ENCODE measurements at places on chromosomes 12 and 14.

GRCh38 chr12:93751864-93752610 lies 74.9 kb downstream of the CRADD start:
- no peak for DNase-seq

DNA sequence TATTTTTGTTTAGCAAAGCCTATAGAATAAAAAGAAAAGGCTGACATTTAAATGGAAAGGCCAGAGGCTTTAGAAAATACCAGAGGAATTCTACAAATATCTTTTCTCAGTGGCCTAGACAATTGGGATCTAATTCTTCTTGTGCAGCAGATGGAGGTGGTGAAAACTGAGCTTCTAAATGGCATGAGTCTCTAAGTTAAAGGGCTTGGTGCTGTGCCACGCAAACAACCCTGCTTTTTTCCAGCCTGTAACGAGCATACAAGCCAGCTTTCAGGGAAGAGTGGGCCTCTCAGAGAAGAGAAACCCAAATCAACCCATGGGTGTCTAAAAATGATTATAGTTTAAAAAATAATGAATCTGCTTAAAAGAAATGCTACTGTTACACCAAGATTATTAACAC lies 237.9 kb upstream of the NAV3 start:
- DNase-seq = no peak

- DNase-seq = no peak
Observed at GRCh38 chr14:59727073-59727661, 143.4 kb downstream of the RTN1 start.

GRCh38 chr14:32709027-32709426 lies 229.7 kb upstream of the NPAS3 start:
- DNase-seq = no peak

- no peak for DNase-seq
Observed at GRCh38 chr12:90020014-90020413, 311.4 kb upstream of the ATP2B1 start.

- DNase-seq = no peak
Observed at GRCh38 chr12:89539426-89540223, 13.8 kb upstream of the POC1B start.

DNA sequence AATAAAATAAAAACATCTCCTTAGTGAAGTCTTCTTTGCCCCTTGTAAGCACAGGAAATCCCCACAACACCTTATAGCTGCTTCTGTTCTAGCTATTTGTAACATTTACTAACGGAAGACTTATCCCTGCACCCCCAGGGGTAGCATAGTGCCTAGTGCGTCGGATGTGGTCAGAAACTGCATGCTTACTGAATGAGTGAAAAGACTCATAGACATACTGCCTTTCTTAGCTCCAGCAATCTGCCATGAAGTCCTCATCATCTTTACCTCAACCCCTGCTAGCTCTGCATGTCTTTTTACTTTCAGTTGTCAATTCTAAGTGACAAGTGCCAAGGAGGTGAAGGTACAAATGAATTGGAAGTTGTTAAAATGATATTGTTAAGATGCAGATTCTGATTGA lies 12.9 kb downstream of the RIOX1 start:
- DNase-seq = no peak

GRCh38 chr14:56321861-56322260 lies 203.7 kb downstream of the PELI2 start:
- DNase-seq = no peak

GRCh38 chr14:40003773-40004172 lies 571.5 kb upstream of the FBXO33 start:
- DNase-seq = no peak

GRCh38 chr12:85509857-85510256 lies 229.8 kb downstream of the ALX1 start:
- no peak for DNase-seq

GRCh38 chr14:61877035-61877390 lies 114.8 kb downstream of the SNAPC1 start:
- DNase-seq = no peak

GRCh38 chr12:30268041-30268440 lies 427.6 kb downstream of the IPO8 start:
- no peak for DNase-seq

GRCh38 chr12:77231501-77231918 lies 166.1 kb upstream of the E2F7 start:
- no peak for DNase-seq

GRCh38 chr14:34857689-34858449 lies 17.3 kb downstream of the BAZ1A start:
- DNase-seq = no peak

- DNase-seq = peak; percentile 39
Observed at GRCh38 chr14:20631880-20632389, 9.6 kb downstream of the OR6S1 start.

GRCh38 chr14:34713681-34714319 lies 593 bp downstream of the CFL2 start:
- DNase-seq = peak; percentile 16

GRCh38 chr12:131499160-131499863 lies 211.6 kb upstream of the SFSWAP start:
- no peak for DNase-seq

GRCh38 chr14:74257941-74258763 lies 18.9 kb downstream of the VSX2 start:
- DNase-seq = no peak

GRCh38 chr12:56130876-56131275 lies 2.8 kb downstream of the ESYT1 start:
- DNase-seq = no peak

DNA sequence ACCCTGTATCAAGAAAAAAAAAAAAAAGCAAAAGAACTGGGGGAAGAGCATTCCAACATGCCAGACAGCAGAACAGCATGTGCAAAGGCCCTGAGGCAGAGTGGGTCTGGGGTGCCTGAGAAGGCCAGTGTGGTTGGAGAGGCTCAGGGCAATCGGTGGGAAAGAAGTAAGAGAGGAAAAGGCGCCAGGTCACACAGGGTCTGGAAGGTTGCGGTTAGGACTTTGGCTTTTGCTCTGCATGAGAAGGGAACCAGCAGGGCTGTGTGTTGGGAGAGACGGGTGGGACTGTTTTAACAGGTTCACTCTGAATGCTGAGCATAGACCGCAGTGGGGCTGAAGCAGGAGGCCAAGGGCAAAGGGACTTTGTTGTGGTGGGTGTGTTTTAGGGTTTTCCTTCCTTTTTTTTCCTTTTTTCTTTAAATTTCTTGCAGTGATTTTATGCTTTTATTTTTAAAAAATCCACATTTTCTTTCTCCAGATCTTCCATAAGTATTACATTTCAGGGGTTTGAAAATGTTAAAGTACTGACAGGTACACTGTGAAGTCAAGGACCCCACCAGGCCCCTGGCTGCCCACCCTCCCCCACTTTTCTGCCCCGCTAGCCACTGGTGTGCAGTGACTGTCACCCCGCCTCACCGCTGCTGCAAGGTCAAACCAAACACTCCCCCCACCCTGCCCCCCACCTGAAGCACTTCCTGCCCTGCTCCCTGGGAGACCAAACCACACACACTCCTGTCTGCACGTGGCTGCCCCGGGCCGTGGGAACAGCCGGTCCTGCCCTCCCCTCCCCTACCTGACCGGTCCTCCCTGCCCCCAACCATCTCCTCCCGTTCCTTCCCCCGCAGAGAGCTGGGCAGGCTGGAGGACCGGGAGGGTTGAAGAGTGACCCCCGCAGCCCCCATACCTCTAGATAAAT lies 30.0 kb downstream of the DTX1 start:
- DNase-seq = no peak

GRCh38 chr14:20198991-20199390 lies 8.3 kb downstream of the OR11G2 start:
- no peak for DNase-seq

GRCh38 chr12:112607427-112607826 lies 184.1 kb upstream of the RPH3A start:
- DNase-seq = no peak

GRCh38 chr14:99982537-99983250 lies 82.5 kb upstream of the EVL start:
- peak; percentile 33 for DNase-seq

DNA sequence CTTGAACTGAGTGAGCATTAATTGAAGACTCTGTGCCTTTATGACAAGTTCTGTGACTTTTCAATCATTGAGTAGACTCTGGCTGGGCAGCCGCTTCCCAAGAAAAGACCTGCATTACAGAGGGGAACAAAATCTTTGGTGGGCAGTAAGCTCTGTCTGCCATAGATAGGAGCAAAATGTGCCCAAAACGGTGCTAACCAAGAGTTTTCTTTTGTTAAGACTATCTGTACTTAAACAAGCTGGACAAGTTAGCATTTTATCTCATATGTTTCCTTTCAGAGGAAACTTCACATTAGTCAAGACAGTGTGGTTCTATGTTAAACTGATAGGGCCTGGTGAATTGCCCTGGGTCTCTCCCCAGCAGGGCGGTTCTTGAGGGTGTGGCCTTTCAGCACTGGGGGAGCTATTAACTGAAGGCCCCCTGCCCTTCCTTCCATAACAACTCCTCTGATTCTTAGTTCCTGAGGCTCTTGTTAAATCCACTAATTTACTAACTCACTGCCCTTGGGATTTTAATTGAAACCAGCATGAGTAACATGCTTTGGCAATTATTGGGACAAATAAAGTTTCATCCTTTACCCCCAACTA lies 219.6 kb downstream of the KTN1 start:
- DNase-seq = no peak

- no peak for DNase-seq
Observed at GRCh38 chr14:78073028-78073427, 97.1 kb upstream of the NRXN3 start.

- no peak for DNase-seq
Observed at GRCh38 chr12:31106101-31106803, 32.6 kb downstream of the DDX11 start.

GRCh38 chr14:73476451-73476931 lies 14.2 kb upstream of the RIOX1 start:
- DNase-seq = no peak

All from posterior cingulate gyrus (tissue), 11 donors.